Inflammatory macrophage (primary cell): ENCODE measurements at places on chromosomes 5 and 9.
A peak's percentile ranks its signal among the peaks of the same experiment; 100 is the strongest.

- DNase-seq: no peak
Measured at GRCh38 chr5:107796797-107797196, 126.1 kb upstream of the EFNA5 start.

- DNase-seq: peak; percentile 86
Measured at GRCh38 chr5:177300236-177300880, 3.2 kb downstream of the RAB24 start.

DNA sequence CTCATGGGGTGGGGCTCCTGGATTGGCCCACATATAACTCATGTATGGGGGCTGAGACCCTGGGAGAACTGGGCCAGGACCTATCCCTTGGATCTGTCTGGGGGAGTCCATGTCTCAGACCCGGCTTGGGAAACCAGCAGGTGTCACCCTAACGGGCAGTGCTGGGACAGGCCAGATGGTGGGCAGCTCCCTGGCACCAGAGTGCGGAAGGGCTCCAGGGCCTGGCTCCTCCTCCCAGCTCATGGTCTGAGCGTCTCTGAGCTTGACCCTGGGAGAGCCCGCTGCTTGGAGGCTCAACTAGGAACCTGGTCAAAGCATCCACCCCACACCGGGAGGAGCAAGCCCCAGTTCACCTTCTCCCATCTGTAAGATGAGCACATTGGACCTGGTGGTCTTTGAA is 15.5 kb upstream of the NCS1 start:
- no peak for DNase-seq

GRCh38 chr9:97695995-97696802 is 941 bp downstream of the XPA start:
- DNase-seq: peak; percentile 49

GRCh38 chr9:86099701-86100364 is 475 bp upstream of the GOLM1 start:
- DNase-seq: peak; percentile 53

GRCh38 chr9:13934416-13934815 is 379.5 kb downstream of the NFIB start:
- DNase-seq: no peak

DNA sequence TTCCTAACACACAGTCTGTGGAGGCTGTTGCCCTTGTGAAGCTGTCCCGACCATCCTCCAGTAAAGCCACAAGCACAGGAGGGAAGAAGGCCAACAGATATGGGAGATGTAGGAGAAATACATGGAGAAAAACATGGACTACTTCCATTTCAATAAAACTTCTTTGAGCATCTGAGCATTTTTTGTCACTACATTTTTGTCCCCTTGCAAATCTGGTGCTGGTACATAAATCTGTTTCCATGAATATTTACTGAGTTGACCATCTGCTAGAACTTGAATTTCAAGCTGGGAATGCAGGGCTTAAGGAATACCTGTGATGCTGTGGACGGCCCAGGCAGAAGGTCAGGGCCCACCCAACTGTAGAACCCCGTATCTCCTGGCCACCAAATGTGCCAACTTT is 43.9 kb upstream of the ICE1 start:
- no peak for DNase-seq

- DNase-seq: peak; percentile 49
Measured at GRCh38 chr9:133023117-133023890, 7.5 kb upstream of the GTF3C5 start.

DNA sequence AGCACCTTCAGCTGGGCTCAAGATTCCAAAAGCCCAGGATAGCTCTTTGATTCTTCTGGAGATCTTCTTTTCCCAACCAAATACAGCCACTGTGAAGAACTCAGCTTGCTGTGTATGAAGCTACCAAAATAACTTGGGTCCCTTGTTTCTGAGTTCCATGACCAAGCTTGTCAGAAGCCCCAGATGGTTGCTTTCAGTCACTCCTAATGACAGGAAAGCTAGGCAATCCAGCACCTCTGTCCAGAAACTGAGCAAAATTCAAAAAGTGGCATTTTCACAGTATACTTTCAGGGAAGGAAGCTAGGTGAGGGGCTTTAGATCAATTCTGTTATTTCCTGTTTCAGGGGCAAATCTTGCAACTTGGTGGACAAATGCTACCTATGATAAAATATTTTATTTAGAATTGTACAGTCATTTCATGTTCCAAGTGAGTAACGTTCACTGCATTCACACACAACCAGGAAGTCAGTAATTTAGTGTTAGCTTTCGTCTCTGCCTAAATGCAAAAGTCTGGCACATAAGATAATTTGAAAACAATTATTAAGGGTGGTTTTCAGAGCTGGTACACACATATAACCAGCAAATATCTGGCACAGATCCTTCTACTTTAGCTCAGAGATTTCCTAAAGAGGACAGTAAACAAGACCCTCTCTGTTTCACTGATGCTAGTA is 330.1 kb downstream of the GLIS3 start:
- DNase-seq: no peak

DNA sequence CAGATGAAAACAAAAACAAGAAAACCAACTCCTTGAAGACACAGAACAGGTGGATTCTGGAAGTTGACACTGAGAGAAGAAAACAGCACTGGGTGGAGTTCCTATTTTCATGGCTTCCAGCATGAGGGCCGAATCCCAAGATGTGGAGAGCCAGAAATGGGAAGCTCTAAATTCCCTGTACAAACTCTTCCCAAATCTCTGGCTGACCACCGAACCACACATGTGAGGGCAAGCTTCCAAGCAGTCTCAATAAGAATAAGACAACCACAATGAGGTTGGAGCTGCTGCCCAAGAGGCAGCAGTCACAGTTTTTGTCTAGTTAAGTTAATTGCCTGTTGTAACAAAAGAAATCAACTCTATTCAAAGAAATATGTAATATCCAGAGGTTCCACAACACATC is 339.3 kb upstream of the SLC30A5 start:
- DNase-seq: no peak

DNA sequence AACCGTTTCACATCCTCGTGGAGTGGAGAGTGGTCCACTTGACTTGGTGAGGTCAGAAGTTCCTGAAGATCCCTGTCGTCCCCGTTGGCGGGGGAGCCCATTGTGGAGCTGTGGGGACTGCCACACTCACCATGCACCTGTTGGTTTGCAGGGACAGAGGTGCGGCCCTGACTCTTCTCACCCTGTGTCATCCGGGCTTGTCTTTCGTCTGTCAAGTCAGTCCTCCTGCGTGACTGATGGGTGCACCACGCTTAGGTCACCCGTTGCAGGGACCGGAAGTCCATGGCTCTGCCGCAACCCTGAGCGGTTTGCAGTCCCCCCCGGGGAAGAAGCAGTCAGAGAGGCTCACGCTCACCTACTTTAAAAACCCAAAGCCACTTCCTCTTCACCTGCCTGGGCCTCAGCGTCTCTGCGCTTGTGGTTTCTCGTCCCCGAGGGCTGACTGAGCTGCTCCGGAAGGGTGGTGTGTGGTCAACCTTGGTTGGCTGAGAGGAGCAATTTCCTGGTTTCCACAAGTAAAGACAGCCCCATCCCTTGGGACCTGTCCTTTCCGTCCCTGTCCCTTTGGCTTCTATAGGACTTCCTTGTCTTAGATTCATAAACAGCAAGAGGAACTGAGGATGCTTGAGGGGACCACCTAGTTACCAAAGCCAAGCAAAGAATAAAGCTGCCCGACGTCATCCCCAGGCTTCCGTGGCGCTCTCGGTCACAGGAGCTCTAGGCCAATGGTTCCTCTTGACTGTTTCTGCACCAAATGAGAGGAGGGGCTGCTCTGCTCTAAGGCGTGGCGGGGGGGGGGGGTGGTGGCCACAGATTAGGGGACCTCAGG is 53.2 kb downstream of the USP20 start:
- peak; percentile 75 for DNase-seq

- no peak for DNase-seq
Measured at GRCh38 chr5:1709171-1709803, 90.3 kb downstream of the MRPL36 start.

GRCh38 chr5:136242136-136242535 is 49.2 kb upstream of the SMIM32 start:
- DNase-seq: no peak
